Kidney glomerular epithelial cell (primary cell): ENCODE measurements at places on chromosomes 3 and 15.

DNA sequence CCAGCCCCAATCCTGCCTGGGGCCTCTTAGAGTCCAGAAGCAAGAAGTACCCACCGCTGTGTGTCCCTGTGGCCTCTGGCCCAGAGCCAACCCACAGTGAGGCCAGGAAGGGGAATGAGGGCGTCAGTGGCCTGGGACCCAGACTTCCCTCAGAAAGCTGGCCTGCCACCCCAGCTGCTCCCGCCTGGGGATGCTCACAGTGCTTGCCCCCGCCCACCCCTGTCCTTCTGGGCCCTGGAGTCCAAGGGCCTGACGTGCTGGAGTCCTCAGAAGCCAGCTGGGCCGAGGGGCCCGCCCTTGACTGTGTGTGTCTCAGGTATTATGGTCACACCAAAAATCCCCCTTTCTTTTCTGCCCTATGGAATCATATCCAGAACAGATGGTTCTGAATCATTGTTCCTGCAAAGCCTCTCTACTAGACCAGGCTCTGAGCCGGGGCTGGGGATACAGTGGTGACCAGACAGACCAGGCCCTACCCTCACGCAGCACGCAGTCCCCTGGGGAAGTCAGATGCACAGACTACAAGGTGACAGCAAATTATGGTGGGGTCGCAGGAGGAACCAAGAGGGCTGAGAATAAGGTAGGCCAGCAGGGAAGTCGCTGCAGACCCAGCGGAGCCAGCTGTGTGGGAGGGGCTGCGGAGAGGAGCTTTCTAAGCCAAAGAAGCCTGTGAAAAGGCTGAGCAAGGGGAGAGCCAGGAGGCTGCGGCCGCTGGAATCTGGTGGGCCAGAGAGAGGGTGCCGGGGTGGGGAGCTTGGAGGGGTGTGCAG lies 99.1 kb downstream of the VGLL4 start:
- DNase-seq, result no peak

DNA sequence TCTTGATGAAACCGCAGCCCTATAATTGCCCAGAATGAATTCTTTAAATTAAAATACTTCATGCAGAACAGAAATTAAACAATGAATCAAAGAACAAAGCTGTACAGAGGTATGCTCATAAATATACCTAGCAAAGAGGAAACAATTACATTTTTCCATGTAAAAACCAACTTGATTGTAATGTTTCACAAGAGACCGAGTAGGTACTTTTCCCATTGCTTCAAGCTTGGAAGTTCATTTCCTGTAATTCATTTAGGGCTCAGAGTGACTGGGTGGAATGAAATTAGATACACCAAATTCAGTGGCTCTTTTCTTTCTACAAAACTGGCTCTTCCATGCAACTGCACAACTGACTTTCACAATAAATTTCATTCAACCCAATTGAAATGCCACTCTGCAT lies 51.4 kb downstream of the FHIT start:
- DNase-seq, result no peak

- DNase-seq, result no peak
Measured at GRCh38 chr3:17505856-17506255, 236.6 kb downstream of the TBC1D5 start.

DNA sequence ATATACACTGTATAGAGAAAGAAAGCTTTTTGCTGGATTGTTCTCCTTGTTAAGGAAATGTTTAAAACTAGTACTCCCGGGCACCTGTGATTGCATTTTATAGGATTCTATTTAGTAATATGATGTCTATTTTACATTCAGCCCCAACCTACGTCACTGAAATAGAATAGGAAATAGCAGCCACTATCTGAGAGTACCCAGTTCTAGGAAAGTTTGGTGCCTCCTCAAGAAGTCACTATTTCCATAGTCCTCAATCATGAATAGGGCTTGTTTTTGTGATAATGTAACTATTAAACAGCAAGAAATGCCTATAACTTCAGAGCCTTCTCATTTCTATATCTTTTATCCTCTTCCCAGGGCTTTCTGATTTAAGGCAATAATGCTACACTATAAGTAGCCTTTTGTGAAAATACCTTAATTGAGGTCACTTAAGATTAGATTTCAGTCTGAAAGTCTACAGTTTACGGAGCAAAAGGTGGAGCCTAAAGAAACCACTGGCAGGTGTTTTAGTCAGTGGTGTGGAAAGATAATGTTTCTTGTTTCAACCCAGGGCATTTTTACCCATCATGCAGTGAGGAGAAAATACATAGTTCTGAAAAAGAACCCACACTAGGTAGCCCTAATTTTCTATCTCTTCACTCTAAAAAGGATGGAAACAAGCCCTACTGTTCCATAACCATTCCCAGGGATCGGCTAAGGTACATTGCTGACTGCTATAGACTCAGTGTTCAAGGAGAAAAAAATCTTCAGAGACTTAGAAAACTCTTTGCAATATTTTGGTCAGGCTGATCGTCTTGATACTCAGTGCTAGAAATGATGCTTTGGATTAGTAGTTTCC lies 38.7 kb downstream of the TIGIT start:
- no peak for DNase-seq

- DNase-seq, result peak; percentile 21
Measured at GRCh38 chr3:71062037-71062932, 521.2 kb downstream of the FOXP1 start.

GRCh38 chr15:41977757-41978383 lies 5.5 kb upstream of the EHD4 start:
- DNase-seq, result no peak

- DNase-seq, result peak; percentile 47
Measured at GRCh38 chr15:39887832-39888231, 32.2 kb downstream of the GPR176 start.

DNA sequence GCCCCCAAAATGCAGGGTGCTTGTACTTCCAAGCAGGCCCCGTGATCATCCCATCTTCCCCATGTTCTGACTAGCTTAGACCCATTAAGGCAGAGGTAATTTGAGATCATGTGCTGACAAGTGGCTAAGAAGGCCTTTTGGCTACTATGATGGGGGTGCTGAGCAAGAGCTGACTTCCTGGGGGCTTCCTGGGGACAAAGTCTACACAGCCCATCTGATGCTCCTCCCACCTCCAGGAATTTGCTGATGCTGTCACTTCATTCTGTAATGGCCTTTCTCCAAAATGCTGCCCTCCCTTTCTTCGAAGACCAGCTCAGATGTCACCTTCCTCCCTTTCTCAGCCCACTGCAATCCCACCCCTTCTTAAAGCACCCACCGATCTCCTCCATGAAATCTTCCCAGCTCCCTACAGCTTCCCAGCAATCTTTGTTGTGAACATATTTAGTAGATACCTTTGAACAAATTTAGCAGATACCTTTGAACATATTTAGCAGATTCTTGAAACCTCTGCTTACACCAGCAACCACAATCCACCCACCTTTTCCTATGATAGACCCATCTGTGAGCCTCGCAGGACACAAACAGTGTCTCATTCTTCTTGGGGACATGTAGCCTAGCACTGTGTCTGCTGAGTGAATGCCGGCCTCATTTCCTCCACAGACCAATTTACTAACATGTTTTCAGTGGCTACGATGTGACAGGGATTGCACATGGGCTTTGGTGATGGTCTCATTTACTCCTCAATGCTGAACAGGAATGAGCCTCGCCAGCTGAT lies 223.3 kb downstream of the EPHB1 start:
- DNase-seq, result no peak

GRCh38 chr3:178289544-178290160 lies 246.6 kb upstream of the KCNMB2 start:
- no peak for DNase-seq
